ENCODE measurements at places on chromosomes 3 and 15.

DNA sequence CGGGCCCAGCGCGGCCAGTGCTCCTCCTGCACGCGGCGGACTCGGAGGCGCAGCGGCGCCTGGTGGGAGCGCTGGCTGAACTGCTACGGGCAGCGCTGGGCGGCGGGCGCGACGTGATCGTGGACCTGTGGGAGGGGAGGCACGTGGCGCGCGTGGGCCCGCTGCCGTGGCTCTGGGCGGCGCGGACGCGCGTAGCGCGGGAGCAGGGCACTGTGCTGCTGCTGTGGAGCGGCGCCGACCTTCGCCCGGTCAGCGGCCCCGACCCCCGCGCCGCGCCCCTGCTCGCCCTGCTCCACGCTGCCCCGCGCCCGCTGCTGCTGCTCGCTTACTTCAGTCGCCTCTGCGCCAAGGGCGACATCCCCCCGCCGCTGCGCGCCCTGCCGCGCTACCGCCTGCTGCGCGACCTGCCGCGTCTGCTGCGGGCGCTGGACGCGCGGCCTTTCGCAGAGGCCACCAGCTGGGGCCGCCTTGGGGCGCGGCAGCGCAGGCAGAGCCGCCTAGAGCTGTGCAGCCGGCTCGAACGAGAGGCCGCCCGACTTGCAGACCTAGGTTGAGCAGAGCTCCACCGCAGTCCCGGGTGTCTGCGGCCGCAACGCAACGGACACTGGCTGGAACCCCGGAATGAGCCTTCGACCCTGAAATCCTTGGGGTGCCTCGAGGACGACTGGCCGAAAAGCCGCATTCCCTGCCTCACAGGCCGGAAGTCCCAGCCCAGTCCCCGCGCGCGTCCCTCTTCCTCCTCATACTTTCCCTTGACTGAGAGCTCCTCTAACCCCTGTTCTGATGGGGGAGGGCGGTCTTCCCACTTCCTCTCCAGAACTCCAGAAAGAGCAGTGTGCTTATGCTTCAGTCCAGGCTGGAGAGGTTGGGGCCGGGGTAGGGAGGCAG lies 1.4 kb upstream of the IL17RC start:
- no peak for DNase-seq

- DNase-seq: no peak
Measured at GRCh38 chr3:14898929-14899328, 48.5 kb upstream of the NR2C2 start.

DNA sequence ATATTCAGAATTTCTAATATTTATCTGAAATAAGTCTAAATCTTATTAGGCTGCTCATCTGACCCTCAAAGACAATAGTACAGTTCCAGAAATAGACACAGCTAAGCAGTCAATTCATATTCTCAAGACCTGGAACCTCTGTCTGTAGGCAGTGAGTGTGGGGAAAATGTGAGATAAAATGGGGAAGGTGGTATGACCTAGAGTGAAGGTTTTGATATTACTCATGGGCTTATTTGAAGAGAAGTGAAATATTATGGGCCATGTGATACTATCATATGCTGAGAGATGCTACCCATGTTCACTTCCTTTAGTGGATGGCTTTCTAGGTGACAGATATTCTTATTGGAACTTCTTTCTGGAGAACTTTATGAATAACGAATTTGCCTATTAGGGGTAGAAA lies 33.5 kb downstream of the TGFBR2 start:
- DNase-seq: no peak

- DNase-seq: no peak
Measured at GRCh38 chr15:27820232-27820631, 278.9 kb downstream of the OCA2 start.

- no peak for DNase-seq
Measured at GRCh38 chr15:76084256-76084655, 24.5 kb downstream of the TMEM266 start.

DNA sequence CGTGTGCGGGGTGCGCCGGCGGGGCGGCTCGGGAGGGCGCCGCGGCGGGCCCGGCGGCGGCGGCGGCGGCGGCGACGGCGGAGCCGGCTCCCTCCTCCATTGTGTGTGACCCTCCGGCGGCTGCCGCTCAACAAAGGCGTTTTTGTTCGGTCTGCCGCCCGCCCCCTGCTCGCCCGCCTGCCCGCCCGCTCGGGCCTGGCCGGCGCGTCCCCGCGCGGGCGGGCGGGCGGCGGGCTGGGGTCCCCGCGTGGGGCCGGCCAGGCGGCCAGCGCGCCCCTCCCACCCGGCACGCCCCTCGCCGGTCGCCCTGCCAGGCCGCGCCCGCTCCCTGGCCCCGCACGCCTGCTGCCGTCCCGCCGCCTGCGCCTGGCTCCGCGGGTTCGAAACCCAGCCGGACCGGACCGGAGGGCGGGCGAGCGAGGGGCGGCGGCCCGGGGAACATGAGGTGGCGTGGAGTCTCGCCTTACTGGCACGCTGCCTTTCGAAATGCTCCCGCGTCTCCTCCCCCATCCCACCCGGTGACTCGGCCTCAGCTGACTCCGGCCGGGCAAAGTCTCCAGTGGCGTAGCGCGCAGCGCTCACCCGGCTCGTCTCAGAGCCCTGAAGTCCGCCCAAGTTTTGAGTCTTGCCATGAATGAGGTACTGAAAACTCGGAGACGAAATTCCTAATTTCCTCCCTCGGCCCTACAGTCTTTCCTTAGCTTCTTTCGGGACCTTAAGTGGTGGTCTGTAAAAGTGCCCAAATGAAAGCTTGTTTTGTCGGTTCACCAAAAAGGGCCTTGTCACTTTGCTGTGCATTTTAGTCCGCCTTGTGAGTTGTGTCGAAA lies 588 bp downstream of the MAPK6 start:
- peak; percentile 51 for DNase-seq

DNA sequence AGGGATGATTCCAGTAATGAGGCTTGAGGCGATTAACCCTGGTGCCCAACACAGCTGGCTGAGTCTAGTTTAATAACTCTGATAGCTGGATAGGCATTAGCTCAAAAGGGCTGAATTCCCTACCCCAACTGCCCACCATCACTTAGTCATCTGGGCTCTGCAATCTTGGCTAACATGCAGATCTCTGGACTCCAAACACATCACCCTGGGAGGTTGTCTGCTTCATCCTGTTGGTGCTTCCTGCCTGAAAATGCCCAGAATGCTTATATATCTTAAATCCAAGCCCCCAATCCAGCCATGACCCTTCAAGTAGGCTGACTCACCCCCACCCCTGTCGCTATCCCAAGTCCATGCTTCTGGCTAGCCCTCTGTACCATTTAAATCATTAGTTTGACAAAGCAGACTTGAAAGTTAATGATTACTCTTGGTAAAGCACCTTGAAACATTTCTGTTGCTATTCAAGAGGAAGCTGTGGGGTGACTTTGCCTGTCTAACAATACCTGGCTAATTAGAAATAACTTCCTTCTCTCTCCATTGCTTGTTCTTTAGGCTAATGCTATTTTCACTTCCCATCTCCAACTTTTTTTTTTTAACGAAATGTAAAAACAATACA lies 107.0 kb upstream of the RORA start:
- no peak for DNase-seq

DNA sequence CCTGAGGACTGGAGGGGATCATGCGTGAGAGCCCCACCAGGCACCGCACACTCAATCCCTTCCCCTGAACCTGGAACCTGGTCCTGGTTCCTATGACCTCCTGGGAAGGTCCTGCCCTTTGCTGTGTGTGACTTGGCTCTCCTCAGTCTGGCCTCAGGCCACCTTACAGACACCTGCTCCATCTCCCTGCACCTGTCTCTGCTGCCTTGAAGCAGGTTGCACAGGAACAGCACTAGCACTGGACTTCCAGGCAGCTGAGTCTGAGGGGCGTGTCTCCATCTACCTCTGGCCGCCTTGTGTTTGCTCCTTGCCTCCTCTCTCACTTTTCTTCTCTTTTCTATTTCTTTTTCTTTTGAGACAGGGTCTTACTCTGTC lies 15.4 kb downstream of the PSTPIP1 start:
- DNase-seq: no peak

DNA sequence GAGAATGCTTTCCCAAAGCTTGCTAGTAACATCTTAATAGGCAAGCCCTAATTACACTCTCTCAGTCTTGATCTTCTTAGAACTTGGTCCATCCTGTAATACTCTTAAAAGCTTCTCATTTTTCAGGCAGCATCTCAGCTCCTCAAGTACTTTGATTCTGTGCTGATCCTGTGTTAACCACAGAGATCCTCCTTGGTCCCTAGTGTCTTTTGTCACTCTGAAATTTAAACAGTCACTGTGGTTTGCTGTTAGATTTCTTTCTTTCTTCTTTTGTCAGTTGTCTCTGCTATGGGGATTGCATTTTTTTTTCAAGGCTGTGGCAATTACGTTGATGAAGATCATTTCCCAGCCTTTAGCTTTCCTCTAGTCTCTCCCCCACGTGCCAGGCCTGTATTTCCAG lies 26.0 kb upstream of the UBE3A start:
- no peak for DNase-seq

DNA sequence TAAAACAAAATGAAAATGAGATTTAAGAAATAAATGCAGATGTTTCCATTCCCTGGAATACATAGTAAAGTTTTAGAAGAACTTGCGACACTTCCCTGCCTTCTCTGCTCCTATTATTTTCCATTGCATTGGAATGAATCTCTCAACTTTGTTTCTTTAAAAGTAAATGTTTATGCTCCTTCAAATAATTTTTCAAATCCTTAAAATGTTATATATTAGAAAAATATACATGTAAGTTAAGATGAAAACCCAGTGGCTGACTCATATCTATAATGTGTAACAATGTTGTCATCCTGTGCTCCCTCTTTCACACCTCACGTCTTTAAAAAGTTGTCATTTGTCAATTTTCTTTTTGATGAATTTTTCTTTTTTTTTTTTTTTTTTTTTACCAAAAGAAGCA lies 3.6 kb downstream of the RBMS3 start:
- no peak for DNase-seq

DNA sequence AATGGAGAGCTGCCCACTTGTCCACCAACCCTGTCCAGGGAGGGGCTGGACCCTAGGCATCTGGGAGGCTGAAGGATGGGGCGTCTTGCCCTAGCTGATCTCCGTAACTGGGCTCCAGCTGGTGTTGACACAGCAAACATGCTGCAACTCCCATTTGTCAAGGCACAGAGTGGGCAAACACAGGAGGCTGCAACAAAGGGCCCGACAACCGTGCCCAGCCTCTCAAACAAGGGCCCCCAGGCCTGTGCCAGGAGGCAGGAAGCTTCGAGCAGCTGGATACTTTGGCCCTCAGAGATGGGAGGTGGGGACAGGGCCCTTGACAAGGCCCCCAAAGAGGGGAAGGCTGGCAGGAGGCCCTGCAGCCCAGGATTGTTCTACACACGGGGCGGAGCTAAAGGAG lies 64.2 kb upstream of the TMEM115 start:
- DNase-seq: no peak

- DNase-seq: no peak
Measured at GRCh38 chr15:39609166-39609916, 28.5 kb downstream of the THBS1 start.

DNA sequence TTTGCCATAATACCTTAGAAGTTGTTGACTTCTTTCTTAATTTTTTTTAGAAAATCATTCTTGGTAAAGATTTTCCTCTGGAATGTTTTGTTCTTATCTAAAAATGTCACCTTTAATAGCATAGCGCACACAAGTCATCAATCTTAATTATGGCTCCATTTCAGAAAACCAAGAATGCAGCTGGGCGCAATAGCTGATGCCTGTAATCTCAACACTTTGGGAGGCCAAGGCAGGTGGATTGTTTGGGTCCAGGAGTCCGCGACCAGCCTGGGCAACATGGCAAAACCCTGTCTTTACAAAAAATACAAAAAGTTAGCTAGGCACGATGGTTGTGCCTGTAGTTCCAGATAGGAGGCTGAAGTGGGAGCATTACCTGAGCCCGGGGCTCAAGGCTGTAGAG lies 125.6 kb upstream of the EOMES start:
- DNase-seq: no peak

GRCh38 chr15:73082812-73083211 lies 30.5 kb downstream of the NEO1 start:
- no peak for DNase-seq

DNA sequence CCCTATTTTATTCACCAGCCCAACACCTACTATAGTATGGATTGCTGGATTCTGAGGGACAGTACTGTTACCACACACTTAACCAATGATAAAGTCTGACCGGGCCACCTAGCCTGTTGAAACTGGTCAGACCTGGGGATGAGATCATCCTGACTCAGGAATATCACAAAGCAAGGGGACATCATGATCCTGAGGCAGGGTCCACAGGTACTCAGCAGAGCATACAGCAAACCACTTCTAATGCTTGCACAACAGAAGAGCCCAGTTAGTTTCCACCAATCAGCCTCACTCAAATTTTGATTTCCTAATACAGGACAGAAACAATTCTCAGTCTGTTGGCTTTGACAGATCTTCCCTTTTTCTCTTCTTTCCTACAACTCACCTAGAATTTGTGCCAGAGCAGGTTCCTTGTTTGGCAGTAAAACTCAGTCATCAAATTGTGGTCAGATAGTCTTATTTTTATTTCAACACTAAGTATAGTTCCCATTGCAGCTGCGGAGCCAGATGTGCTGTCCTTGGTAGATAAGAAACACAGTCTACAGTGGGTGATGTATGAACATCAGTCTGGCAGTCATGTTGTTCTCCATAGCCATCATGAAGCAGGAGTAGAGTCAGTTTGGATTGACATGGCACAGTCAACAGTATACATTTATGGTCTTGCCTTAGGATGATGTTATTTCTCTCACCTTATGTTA lies 90.1 kb upstream of the PRR23C start:
- no peak for DNase-seq

GRCh38 chr3:112582244-112582874 lies 20.5 kb downstream of the SLC35A5 start:
- DNase-seq: no peak

GRCh38 chr3:183038221-183038620 lies 57.9 kb upstream of the DCUN1D1 start:
- DNase-seq: no peak

- no peak for DNase-seq
Measured at GRCh38 chr3:108153451-108153981, 62.7 kb upstream of the CD47 start.

- DNase-seq: no peak
Measured at GRCh38 chr3:14913071-14913925, 34.1 kb upstream of the NR2C2 start.

DNA sequence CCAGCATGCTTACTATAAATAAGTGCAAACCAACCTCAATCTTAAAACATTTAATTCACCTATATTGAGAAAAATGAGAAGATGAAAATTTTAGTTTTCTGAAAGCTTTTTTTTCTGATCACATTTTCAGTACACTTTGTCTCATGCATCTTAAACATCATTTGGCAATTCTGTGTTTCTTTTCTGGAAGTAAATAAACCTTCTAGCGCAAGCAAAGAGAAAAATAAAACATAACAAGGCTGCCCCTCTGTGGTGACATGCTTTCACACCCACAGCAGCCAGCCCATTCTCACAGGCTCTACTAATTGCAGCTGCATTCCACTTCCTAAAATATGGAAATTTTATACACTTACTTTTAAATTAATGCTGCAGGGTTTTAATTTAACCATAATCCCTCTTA lies 90.1 kb downstream of the NEK10 start:
- no peak for DNase-seq

GRCh38 chr15:40456738-40457137 lies 14.0 kb upstream of the CHST14 start:
- DNase-seq: no peak

- no peak for DNase-seq
Measured at GRCh38 chr3:75126556-75126955, 512.1 kb upstream of the CNTN3 start.

GRCh38 chr15:27491666-27492621 lies 521.0 kb downstream of the GABRG3 start:
- no peak for DNase-seq

GRCh38 chr3:43696881-43697280 lies 6.1 kb downstream of the ABHD5 start:
- DNase-seq: no peak

Data from activated effector memory CD4-positive, alpha-beta T cell treated with Interleukin-2 at 50 U/mL for 16 hours (primary cell).